ENCODE measurements at places on chromosomes 16 and 17.

DNA sequence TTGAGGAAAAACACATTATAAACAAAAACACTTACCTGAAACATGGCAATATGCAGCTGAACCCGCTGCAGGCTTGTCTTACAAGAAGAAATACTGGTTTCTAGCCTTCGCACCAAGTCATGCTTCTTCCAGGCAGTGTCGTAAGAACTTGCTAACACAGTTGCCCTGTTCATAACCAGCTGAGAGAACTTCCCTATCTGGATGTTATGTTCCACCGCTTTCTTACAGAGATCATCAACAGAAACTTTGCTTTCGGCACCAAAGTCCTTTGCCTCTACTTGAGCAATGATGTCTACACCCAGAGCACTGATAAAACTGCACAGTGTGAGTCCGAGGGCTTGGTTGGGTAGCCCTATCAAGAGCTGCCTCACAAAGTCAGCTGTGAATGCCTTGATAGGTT lies 27.9 kb upstream of the ARL6IP1 start:
- DNase-seq: no peak

DNA sequence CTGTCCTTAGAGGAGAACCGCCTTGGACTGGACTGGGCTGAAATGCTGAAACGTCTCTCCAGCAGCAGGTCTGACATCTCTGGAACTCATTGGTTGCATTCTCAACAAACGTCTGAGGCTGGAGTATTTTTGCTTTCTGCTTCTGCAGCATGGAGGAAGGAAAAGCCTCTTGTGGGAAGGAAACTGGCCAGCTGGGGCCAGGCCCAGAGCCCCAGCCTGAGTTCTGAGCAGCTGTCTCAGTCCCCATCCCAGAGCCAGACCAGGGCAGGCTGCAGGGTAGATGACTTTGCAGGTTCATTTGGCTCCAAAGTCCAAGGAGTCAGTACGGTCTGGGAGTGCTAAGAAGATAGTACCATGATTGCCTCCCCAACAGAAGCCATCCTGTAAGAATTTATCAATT lies 18.3 kb downstream of the TEKT3 start:
- no peak for DNase-seq

DNA sequence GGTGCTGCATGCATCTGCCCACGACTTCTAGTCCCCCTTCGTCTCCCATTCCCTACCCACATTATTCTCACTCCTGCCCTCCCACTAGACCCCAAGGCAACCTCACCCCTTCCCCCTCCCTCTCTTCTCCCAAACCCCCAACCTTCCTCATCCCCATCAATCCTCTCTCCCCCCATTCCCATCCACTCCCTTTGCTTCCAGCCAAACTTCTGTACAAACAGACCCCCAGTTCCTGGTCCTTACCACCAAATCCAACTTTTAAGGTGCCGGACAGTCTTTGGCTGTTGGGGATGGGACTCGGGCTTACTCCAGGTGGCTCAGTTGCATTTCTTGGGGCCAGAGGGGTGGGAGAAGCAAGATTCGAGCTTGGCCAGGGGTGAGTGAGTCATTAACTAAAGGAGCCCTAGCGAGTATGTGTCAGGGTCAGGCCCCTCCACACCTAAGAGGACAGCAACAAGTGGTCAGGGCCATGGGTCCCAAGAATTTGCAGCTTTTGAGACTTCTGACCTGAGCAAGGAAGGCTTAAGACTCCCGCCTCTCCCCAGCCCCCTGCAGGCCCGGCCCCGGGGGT lies at the start of gene SLC38A8:
Gene SLC38A8, minus strand, starts transcription at position 488 of the 571 bp plus-strand sequence. CDS start 638 bp downstream, outside the sequence.
- no peak for DNase-seq

- DNase-seq: no peak
These were observed 8.2 kb upstream of the KRT38 start for GRCh38 chr17:41449008-41449407.

GRCh38 chr17:40519089-40519775 lies 17.8 kb upstream of the TNS4 start:
- no peak for DNase-seq

DNA sequence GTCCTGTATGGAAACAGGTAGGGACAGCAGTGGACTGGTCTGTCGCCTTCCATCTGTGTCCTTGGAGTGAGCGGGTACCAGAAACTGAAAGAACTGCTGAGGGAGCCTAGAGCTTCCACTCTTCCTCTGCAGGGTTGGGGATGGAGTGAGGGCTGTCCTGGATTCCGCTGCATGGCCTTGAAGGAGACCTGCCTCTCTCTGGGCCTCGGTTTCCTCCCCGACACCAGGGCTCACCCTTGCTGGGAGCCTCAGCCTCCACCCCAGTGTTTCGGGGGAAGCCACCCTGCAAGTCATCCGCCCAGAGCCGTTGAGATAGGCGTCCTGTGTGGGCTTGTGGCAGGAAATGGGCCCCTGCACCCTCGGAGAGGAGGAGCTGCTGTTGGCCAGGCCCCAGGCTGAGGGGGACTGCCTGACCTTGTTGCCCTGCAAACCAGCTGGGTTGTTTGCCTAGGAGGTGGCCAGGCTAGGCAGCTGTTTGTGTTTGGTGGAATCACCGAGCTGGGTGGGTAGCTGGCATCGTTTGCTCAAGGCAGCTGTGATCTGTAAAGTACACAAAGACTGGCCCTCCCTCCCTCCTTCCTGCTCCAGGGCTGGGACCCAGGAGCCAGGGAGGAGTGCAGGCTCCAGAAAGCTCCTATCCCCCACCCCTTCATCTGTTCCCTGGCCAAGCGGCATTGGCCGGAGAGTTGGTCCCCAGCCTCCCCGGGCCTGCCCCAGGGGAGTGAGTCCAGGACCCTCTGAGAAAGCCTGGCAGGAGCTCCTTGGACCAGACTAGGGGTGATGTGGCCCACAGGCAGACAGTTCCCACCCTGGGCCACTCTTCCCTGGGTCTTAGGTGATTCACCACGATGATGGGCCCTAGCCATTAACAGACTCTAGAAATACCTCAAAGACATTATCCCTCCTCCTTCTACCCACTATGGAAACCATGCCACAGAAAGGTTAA lies 1.3 kb downstream of the RAB37 start:
- no peak for DNase-seq

DNA sequence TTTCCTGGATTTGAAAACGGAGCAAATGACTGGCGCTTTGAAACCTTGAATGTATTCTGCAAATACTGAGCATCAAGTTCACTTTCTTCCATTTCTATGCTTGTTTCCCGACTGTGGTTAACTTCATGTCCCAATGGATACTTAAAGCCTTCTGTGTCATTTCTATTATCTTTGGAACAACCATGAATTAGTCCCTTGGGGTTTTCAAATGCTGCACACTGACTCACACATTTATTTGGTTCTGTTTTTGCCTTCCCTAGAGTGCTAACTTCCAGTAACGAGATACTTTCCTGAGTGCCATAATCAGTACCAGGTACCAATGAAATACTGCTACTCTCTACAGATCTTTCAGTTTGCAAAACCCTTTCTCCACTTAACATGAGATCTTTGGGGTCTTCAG lies 32.3 kb downstream of the BRCA1 start:
- DNase-seq: no peak

- no peak for DNase-seq
These were observed 6.2 kb upstream of the ELAC2 start for GRCh38 chr17:13024016-13024415.

DNA sequence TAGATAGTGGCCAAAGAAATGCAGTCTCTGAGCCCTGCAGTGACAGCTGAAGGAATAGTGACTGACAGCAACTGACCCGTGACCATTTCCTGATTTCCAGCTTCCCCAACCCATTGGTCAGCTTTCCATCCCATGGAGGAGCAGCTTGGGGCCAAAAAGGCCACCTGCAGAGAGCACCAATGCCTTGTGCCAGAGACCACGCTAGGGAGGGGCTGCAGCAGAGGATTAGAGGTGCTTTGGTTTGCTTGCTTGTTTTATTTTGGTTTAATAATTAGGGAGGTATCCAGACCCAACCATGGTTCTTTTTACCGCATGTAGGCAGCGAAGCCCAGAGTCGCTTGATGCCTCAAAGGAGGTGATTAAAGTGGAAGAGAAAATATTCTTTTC lies 61.3 kb upstream of the SIAH1 start:
- DNase-seq: no peak

- DNase-seq: no peak
These were observed 11.9 kb downstream of the PIEZO1 start for GRCh38 chr16:88772871-88773811.

- DNase-seq: no peak
These were observed 686 bp downstream of the MLST8 start for GRCh38 chr16:2205967-2206313.
